Activated CD4-positive, alpha-beta T cell treated with anti-CD3 and anti-CD28 coated beads for 1 hour (primary cell): ENCODE measurements at places on chromosomes 11 and 22.

DNA sequence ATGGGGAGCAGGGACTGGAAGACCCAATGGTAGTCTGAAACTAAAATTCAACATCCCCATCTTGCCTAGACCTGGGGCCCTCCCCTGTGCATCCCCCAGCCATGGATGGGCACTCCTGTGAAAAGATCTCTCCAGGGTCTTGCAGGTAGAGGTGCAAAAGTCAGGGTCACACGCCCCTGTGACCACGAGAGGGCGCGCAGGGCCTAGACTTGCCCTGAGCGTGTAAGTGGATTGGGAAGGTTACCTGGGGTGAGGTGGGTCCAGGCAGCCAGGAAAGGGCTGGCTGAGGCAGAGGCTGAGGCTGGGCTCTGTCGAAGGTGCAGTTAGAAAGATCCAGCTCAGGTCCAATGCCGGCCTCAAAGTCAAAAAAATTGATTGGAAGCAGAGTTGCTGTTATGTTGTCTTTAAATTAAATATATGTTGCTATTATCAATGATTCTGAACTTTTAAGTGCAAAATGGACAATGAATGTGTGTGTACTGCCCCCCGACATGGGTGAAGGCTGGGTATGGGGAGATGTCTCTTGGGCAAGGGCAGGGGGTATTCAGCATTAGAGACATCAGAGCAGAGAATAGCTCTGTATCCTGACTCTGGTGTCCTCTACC, 4.8 kb upstream of the POU2F3 start:
- peak; percentile 32 for DNase-seq

DNA sequence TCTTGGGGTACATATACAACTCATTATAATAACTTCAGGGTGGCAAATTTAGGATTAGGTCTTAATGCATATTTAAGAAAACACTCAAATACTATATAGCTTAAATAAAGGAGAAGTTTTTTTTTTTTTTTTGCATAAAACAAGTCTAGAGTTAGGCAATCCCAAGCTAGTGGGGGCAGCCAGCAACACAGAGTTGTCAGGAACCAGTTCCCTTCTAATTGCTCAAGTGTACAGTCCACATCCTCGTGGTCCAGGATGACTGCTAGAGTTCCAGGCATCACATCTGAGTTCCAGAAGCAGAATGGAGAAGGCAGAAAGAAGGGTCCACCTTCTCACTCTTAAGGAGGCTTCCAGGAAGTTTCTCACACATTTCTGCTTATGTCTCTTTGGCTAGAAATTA, 261.9 kb upstream of the PLET1 start:
- DNase-seq = no peak

GRCh38 chr22:35860087-35860733, 142.5 kb downstream of the APOL5 start:
- no peak for DNase-seq

GRCh38 chr11:103070142-103070541, 21.8 kb downstream of the DCUN1D5 start:
- no peak for DNase-seq

DNA sequence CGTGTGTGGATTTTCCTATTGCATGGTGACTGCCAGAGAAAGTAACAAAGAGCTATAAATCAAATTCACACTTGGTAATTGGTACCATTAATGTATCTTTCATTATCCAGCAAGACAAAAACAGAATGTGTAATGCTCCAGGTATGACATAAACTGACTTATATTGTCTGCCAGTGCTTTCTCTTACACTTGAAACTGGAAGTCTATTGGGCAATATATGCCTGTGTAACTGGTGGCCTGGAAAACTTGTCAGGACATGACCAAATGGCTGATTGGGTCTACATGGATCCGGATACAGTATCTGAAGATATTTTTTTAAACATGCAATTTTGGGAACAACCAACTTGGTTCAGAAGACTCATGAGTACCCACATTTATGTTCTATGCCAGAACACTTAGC, 174.6 kb upstream of the ARHGAP42 start:
- no peak for DNase-seq

DNA sequence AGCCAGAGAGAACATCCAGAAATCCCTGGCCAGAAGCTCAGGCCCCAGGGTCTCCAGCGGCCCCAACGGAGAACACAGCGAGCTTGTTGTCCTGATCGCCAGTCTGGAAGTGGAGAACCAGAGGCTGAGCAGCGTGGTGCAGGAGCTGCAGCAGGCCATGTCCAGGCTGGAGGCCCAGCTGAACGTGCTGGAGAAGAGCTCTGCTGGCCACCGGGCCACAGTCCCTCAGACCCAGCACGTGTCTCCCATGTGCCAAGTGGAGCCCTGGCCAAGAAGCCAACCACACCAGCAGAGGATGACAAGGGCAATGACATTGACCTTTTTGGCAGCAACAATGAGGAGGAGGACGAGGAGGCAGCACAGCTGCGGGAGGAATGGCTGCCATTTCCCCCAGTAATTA, 20.6 kb upstream of the SCGB1D1 start:
- no peak for DNase-seq

DNA sequence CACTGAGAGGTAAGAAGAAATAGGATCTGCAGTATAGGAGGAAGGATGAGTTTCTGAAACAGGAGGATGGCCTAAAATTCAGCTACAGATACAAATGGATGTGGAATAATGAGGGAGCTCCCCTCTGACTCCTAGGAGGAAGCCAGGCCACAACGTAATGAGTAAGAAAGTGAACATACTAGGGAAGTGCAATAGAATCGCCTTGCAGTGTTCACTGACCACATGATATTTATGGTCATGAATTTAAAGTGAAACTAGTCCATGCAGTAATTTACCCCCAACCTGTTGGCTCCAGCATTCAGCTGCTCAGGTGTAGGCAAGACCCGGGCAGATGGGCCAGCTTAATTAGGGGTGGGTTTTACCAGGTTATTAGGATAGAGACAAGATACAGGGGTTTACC, 101.7 kb downstream of the DEUP1 start:
- no peak for DNase-seq

DNA sequence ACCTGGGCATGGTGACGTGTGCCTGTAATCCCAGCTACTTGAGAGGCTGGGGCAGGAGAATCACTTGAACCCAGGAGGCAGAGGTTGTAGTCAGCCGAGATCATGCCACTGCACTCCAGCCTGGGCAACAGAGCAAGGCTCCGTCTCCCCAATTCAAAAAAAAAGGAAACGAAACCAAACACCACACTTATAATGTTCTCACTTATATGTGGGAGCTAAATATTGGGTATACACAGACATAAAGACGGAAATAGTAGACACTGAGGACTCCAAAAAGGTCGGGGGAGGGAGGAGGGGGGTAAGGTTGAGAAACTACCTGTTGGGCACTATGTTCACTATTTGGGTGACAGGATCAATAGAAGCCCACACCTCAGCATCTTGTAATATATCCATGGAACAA, 94.3 kb downstream of the GAB2 start:
- no peak for DNase-seq

- peak; percentile 40 for DNase-seq
Measured at GRCh38 chr22:21712751-21713427, 22.7 kb downstream of the YPEL1 start.

DNA sequence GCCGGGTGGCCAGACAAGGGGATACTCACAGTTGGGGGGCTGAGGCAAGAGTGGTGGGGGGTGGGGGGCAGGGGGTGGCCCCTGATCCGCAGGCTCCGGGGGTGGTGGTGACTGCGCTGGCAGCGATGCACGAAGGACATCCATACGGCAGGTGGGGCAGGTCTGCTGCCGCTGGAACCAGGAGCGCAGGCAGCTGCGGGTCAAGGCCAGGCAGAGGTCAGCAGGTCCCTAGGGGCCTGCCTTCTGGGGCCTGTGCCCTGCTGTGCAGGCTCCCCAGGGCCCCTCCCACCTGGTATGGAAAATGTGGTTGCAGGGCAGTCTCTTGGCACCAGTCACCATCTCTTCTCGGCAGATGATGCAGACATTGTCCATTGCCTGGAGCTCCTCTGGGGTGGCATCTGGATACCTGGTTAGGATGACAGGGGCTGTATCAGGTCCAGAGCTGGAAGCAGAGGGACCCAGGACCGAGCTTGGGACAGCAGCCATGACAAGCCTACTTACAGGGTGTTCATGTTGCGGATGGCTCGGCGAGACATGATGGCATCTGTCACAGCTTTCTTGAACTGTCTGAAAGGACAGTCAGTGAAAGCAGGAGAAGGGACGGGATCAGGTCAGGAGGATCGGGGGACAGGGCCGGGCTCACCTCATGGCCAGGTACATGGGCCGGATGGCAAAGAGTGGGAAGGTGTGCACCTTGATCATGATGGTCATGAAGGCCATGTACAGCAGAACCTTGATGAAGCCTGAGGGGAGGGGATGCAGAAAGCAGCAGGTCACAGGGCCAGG, 3.5 kb downstream of the SYVN1 start:
- DNase-seq = no peak

DNA sequence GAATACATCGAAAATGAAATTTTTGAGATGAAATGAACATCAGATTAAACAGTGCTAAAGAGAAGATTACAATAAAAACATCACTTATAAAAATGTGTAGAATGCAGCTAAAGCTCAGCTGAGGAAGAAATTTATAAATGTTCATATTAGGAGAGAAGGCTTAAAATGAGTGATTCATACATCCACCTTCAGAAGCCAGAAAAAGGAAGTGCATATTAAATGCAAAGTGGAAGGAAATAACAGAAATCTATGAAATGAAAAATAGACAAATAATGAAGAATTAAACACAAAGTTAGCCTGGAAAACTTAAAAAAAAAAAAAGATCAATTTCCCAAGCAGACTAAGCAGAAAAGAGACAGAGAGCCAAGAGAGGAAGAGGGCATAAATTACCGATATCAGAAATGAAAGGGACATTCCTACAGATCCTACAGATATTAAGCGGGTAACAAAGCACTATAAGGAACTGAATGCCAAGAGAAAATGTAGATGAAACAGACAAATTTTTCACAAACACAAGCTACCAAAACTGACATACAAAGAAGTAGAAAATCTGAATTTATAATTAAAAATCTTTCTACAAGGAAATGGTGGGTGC, 7.2 kb upstream of the MOB2 start:
- DNase-seq = no peak

- DNase-seq = no peak
Measured at GRCh38 chr11:23574149-23574548, 713.9 kb upstream of the CCDC179 start.

- no peak for DNase-seq
Measured at GRCh38 chr11:103681855-103682254, 354.6 kb upstream of the DDI1 start.

DNA sequence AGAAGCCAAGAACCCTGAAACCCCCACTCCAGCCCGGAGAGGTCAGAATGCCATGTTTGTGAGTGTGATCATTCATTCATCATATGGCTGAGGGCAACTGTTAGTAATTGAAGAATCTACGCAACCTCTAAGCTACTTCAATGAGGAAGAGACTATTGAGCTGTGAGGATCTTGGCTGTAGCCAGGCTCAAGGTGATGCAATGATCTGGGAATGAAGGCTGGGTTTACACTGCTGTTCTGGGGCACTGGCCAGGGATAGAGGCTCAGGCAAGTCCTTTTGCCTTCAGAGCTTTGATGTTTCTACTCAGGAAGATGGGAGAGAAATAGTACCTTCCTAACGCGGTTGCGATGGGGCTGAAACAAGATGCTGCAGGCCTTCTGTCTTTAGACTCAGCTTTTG, 12.9 kb downstream of the CRYBB2 start:
- no peak for DNase-seq

DNA sequence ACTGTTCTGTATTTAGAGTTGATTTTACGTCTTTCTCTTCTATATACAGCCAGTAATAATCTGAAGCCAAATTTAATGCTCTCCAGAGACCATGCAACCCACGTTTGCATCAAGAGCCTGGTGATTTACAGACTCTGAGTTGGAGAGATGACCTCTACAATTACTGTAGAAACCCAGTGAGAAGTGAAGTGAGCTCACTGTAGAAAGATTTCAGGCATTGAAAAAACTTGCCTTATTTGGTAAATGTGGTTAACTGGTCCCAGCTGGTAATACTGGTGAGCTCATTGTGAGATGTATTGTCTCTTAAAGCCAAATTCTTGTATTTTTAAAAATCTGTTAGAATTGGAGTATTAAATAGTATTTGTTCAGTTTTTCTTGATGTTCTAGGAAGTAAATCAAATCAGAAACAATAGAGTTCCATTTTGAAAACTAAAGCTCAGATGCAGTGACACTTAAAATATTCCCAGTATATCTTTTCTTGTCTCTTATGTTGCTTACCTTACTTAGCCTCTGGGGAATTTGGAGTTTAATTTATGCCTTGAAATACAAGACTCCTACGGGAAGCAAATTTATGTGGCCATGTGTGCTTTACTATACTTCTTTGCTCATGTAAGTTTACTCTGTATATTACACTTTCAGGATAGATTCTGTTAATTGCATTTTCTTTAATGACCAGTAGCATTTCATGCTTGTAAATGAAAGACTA, 189.9 kb downstream of the ARHGAP42 start:
- DNase-seq = no peak

DNA sequence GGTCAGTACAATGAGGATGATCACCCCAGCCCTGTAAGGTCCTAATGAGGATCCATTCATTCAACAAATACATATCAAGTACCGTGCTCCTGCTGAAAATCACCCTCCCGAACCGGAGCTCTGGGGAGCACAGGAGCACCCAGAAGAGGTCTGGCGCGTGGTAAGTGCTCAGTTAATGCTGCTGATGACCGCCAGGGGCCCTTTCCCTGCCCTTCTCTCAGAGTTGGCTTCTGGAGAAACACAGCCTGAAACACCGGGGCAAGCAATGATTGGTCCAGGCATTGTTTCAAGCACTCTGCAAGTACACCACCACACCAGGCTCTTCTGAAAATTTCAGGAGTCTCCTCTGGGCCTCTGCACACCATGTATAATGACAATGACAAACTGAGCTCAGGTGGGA, 3.8 kb upstream of the CCDC86 start:
- no peak for DNase-seq

DNA sequence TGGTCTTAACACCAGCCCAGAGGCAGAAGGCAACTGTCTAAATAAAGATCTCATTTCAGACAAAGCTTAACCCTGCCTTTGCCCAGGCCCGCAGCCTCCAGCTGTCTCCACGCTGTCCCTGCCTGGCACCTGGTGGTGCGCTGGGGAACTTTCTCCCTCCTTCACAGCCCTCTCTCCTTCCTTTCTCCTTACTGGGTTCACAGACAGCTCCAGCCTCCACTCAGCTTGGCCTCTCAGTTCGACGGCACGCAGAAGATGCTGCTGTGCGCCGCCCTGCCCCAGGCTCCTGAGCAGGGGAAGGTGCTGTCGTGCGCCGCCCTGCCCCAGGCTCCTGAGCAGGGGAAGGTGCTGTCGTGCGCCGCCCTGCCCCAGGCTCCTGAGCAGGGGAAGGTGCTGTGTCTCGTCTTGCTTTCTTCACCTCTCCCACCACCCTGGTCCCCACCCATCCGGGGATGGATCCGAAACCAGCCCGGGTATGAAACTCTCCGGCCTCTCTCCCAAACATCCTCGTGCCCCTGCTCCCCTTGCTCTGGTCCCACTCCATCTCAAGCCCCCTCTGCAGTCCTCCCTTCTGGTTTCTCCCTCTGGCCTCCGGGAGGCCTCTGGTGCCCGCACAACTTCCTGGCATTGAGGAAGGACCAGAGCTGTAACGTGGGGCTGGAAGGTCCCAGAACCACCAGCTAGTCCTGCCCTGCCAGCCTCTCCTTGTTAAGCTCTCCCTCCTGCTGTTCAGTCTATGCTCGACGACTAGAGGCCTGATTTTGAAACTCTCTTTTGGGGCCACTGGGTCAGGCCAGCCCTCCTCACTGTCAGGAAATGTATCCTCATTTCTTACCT, 22.9 kb upstream of the JAM3 start:
- no peak for DNase-seq
